SK-N-SH treated with all-trans-retinoic acid at 6 μM for 48 hours (cell line): ENCODE measurements at places on chromosomes 5 and 9.

DNA sequence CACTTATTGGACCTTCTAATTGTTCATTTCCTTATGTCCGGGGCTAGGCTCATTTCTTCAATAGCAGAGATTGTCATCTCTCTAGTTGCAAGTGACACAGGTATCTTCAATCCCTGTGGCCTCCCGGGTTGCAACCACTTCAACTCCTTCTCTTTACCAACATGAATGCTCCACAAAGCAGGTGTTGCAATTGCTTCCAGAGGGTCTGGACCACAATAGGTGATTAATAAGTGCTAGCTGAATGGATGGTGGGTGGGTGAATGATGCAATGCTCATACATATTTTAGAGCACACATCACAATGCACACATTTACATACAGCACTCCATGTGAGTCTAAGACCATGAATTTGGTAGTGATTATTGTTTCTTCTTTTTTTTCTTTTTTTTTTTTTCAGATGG lies 2.6 kb downstream of the CEMIP2 start:
- ATAC-seq, result no peak

DNA sequence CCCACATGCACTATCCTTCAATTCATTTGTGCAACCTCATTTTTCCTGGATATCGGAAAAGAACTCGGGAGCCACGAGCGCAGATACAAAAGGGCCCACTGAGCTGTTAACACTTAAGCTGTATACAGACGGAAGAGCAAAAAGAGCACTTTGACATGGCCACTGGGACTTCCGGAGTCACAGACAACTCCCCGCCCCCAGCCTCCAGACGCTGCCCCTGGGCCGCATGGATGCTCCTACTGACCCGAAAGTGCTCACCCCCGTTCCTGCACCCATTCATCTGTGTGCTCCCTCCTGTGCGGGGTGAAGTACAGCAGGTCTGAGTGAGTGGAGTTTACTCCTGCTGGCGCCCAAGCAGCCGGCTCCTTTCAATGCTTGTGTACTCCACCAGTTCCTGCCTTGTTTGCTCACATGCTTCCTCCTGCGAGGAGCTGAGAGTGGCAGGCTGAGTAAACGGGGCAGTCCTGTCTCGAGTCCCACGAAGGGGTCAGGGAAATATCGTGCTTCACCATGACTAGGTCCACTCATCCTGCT lies 901.0 kb upstream of the CTNND2 start:
- ATAC-seq, result no peak

DNA sequence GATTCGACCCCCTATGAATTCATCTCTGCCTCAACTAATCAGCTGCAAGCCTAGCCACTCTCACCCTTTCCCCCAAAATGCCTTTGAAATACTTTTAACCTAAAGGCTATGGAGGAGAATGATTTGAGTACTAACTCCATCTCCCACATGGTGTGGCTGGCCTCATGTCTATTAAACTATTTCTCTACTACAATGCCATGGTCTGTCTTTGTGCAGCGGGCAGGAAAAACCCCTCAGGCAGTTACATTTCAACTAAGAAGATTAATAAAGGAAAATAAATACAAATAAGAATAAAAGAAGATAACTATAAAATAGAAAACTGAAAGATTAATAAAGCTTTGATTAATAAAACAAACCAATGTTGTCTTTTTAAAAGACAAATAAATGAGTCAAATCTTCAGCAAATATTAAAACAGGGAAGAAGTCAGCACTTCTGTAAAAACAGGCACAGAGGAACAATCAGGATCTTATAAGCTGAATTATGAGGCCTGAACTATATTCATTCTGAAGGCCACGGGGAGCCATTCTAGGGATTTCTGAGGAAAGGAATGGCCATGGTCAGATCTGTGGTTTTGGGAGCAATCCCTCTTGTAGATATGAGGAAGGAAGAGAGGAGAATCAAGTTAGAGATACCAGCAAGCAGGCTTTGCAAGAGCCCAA lies 116.1 kb upstream of the SLC12A2 start:
- ATAC-seq, result no peak

DNA sequence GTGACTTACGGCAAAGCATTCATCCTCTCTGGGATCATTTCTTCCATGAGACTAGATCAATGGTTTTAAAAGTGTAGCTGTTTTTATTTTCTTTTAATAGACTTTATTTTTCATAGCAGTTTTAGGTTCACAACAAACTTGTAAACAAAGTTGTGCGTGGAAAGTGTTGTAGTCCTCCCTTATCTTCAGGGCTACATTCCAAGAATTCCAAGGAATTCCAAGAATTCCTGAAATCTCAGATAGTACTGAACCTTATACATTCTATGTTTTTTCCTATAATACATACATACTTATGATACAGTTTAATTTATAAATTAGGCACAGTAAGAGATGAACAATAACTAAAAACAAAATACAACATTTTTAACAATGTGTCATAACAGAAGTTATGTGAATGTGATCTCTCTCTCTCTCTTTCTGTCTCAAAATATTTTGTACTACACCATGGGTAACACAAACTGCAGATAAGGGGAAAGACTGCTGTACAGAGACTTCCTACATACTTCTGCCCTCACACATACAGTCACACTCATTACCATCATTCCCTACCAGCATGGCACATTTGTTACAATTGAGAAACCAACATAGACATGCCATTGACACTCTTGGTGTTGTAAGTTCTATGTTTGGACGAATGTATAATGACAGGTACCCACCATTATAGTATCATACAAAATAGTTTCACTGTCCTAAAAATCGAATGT lies 1933.2 kb upstream of the WWC1 start:
- no peak for ATAC-seq

- ATAC-seq, result no peak
Measured at GRCh38 chr9:20506099-20506900, 116.0 kb downstream of the MLLT3 start.

DNA sequence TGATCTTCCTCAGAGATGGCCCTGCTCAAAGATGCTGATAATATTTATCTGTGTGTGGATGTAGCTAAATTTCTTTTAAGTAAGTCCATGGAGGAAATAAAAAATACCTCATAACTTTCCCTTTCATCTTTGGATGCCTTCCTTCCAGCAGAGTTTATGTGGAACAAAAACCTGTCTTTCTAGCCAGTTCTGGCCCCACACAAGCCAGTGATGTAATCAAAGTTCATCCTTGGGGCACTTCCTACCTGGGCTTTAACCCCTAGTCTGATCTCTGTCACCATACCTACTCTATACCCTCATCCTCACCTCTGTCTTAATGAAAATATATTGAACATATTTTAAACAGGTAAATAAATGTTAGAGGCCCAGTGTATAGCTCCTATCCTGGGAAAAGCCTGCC lies 39.8 kb upstream of the RASGRF2 start:
- no peak for ATAC-seq

- no peak for ATAC-seq
Measured at GRCh38 chr5:175410926-175411325, 33.1 kb downstream of the DRD1 start.

GRCh38 chr9:100170556-100170955 lies 71.5 kb downstream of the INVS start:
- no peak for ATAC-seq

DNA sequence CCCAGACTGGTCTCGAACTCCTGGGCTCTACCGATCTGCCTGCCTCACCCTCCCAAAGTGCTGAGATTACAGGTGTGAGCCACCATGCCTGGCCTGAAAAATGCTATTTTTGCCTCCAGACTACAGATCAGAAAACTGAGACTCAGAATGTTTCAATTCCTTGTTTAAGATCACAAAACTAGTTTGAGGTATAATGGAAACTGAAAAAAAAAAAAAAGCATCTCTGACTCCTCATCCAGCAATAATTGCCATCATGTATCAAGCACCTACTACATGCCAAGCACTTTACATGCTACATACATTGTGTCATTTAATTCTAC lies 35.6 kb downstream of the PLAC8L1 start:
- ATAC-seq, result no peak

DNA sequence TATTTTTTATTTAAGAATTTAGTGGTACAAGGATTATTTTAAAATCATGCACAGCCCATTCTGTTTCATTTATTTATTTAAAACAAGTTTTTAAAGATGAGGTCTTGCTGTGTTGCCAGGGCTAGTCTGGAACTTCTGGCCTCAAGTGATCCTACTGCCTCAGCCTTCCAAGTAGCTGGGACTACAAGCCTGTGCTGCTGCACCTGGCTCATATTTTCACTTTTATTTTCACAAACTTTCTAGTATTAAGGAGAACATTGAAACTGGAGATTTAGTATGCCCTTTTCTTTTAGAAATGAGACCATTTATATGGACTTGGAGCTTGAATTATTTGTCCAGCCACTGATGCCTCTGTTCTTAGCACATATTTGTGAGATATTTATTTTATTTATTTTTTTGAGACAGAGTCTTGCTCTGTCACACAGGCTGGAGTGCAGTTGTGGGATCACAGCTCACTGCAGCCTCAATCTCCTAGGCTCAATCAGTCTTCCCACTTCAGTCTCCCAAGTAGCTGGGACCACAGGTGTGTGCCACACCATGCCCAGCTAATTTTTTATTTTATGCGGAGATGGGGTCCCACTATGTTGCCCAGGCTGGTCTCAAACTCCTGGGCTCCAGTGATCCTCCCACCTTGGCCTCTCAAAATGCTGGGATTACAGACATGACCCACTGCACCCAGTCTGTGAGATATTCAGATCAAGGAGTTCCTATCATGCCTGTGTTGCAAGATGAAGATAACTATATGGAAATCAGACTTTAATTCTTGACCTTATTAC lies 7.4 kb downstream of the DMXL1 start:
- ATAC-seq, result no peak

DNA sequence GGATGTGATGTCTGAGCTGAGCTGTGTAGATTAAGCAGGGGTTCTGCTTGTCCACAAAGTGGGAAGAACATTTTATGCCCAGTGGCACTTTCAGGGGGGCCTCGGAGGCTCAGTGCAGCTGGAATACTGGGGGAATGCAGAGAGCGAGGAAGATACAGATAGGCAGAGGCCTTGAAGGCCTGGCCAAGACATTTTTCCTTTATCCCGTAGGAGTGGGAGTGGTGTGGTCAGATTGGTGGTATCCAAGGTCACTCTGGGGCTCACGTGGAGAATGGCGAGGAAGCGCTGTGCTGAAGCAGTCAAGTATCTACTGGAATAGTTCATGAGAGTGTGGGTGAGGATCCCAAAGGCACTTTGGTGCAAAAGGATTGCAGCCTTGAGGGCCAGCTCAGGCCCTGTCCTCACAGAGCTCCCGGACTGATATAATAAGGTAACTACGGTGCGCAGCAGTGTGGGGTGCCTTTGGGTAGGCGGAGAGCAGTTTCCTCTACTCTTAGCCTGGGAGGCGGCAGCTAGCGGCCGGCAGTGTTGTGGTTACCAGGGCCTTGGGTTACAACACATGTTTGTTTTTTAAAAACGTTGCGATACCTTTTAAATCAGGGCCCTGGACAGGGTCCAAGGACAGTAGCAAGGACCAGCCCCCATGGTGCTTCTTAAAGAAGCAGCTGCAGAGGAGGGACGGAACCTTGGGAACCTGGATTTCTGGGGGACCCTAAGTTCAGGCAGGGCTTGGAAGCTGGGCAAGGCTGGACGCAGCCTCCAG lies 10.8 kb upstream of the CCDC69 start:
- ATAC-seq, result no peak

DNA sequence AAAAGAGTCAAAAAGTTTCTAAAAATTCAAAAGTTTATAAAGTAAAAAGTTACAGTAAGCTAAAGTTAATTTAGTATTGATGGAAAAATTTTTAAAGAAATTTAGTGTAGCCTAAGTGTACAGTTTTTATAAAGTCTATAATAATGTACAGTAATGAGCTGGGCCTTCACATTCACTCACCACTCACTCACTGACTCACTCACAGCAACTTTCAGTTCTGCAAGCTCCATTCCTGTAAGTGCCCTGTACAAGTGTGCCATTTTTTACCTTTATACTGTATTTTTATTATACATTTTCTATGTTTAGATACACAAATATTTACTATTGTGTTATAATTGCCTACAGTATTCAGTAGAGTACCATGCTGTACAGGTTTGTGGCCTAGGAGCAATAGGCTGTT lies 239.5 kb upstream of the MAP3K1 start:
- ATAC-seq, result no peak

- ATAC-seq, result no peak
Measured at GRCh38 chr5:148632255-148633066, 21.9 kb downstream of the HTR4 start.

DNA sequence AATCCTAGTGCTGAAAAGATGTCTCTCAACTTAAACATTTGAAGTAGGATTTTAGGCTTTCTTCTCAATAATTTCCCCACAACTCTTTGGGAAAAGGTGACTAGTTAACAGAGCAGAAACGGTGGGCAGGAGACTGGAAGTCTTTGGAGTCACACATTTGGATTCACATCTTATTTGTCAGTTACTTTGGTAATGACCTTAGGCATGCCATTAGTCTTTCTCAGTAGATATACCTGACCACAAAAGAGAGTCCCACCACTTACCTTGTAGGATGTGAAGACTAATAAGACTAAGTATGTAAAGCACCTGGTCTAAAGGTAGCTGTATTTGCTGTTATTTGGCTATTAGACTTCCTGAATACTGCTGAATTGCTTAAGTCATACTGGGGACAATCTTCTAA lies 35.4 kb downstream of the DAP start:
- no peak; the same call in 2 of the 3 replicates for ATAC-seq

DNA sequence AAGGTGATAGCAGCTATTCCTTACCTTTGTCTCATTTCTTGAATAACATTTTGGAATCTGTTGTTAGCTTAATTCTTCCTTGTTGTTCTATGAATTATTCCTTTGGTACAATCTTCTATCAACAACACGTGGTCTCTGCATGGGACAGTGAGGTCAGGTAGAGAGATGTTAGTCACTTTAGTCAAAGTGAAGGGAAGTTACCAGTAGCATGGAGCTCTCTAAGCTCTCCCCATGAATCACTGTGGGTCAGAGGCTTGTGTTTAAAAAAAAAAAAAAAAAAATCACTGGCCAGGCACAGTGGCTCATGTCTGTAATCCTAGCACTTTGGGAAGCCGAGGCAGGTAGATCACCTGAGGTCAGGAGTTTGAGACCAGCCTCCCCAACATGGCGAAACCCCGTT lies 116.0 kb downstream of the GOLPH3 start:
- ATAC-seq, result no peak

GRCh38 chr5:40605295-40605958 lies 74.3 kb upstream of the PTGER4 start:
- no peak for ATAC-seq

- ATAC-seq, result peak; percentile 48
Measured at GRCh38 chr5:151155775-151156506, 1.6 kb downstream of the ANXA6 start.

- no peak for ATAC-seq
Measured at GRCh38 chr5:72598401-72599064, 91.3 kb upstream of the ZNF366 start.

DNA sequence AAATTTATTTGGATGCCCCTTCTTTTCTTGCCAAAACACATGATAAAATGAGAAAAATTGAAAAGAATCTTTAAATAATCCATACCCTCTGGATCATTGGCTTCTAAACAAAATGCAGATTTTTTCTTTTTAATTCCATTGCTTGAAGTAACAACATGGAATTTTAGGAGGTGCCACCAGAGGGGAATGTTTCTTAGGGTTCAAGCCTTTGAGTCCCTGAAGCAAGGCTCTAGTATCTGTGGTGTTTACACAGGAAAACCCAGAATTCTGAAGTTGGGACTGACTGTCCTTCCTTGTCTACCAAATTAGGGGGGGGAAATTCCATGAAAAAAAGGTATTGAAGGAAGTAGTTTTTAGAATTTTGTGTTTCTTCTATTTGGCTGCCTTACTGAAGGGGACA lies 69.4 kb downstream of the LMNB1 start:
- ATAC-seq, result peak; percentile 76

- no peak for ATAC-seq
Measured at GRCh38 chr9:20335668-20336332, 286.5 kb downstream of the MLLT3 start.
